Suppressor macrophage treated with lipopolysaccharide for 4 hours (primary cell): ENCODE measurements at places on chromosomes 12 and 14.

DNA sequence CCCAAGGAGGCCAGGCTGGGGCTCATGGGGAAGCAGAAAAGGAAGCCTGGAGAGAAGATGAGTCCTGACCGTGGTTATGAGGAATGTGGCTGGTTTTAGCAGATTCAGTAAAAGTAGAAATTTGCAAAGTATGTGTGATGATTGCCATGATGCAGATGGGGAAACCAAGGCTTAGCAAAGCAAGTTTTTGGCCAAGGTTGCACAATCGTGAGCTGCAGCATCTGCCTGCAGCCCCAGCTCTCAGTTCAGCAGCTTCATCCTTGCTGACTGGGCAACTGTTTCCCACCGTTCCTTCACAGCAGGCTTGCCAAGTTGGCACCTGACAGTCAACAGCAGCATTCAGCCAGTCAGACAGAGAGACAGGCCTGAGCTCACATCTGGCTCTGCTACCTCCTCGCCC is 656.7 kb downstream of the MED13L start:
- no peak for DNase-seq

DNA sequence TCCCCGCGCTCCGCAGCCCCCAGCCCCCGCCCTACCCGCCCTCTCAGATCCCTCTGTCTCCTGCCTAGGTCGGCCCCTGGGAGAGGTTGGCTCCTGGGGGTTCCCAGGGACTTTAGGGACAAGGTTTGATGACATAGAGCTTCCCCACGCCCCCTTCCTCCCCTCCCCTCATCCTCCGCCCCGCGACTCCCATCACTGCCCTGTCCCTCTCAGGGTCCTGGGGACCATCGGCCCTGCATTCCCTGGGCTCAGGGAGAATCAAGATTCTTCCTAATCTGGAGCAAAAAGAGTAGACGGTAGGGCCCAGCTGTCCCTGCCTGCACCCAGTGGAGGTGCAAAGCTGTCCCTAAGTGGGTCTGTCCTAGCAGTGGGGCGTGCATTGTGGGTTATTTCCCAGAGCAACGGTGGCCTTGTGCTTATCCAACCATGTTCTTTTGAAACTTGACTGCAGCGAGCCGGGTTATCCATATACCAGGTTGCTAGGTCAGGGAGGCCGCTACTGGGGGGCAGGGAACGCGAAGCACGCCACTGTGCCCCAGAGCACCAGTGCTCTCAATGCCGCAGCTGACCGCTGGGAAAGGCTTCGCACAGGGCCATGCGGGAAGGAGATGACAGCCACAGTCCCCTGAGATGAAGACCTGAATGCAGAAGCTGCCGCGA is 124.4 kb upstream of the PRMT8 start:
- DNase-seq, result no peak

- no peak for DNase-seq
These were observed 66.8 kb upstream of the TMCC3 start for GRCh38 chr12:94717108-94717507.

GRCh38 chr12:31783996-31784645 is 55.3 kb upstream of the AMN1 start:
- peak; percentile 44 for DNase-seq

- DNase-seq, result no peak
These were observed 20.7 kb downstream of the KIF26A start for GRCh38 chr14:104158827-104159798.

- no peak for DNase-seq
These were observed 1486.2 kb upstream of the SEL1L start for GRCh38 chr14:83019744-83020414.

DNA sequence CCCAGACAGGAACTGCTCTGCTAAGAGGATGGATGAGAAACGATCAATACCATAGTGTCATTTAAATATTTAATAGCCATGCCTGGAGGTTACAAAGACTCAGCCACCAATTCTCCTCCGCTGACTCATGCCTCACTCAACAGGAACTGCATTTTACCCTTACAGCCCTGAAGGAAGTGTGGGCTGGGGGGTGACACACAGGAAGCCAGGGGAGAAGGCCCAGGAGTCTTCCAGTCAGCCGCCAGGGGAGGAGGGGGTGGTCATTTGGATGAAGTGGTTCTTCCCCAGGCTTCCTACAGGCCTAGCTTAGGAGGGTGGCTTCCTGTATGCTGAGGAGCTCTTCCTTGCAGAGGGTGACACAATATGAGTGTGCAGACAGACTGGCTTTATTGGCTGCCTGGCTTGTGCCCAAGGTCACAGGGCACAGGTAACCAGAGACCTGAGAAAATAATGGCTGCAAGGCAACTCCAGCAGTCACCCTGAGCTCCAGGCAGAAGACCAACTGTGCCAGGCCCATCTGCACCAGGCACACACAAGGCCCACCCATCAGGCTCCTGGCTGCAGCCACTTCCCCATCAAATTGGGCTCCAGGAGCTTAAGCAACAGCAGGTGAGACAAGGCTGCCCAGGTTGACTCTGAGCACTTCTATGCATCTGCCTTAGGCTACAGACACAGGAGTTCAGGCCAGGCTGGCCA is 30.6 kb upstream of the RPLP0 start:
- DNase-seq, result peak; percentile 92

DNA sequence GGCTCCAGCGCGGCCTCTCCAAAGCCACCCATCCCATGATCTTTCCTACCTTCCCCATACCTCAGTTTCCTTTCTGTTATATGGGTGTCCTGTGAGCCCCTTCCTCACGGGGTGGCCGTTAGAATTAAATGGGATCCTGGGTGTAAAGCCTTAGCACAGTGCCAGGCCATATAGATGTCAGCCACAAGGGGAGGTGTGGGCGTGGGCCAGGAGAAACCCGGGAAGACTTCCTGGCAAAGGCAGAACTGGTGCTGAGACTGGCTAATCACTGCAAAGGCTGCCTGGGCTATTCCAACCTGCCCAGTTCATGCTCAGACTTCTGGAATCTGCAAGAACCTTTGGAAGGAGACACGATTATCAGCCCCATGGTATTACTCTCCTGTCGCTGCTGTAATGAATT is 11.0 kb upstream of the NCOR2 start:
- DNase-seq, result no peak

DNA sequence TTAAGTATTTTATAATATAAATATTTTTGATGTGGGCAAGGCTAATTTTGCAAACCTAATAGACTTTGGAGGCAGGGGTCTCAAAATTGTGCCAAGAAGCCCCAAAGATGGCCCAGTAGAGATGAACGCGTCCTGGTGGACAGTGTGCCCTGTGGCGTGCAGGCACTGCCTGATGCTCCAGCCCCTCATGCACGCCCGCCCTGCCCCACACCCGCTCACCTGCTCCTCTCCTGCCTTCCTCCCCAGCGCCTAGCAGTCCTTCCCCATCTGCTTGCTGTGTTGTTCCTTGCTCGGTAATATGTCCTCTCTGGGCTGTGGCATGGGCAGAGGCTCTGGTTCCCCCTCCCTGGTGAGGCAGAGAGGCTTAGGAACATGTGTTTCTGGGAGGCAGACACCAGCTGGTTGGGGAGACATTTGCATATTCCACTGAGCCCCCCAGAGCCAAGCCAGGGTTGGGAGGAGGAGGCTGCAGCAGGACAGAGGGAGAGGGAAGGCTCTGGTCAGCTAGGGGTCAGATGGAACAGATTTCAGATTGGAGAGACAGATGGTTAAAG is 46.8 kb upstream of the GPATCH2L start:
- no peak for DNase-seq
